ENCODE measurements at places on chromosomes 1 and 21.

DNA sequence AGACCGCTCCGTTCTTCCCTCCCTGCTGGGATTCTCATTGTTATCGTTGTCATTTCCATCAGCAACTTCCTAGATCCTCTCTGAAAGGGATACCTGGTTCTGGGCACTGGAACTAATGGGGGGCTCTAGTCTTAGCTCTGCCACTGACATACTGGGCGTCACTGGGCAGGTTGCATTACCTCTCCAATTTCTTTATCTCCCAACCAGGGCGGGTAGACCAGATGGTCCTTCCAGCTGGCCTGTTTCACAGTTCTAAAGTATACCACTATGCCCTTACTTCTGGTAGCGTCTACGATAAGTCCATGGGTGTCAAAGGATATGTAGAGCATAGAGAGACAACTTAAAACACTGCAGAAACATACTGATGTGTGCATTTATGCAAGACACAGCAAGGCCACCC is 1.4 kb downstream of the GPR37L1 start:
- no peak for DNase-seq

DNA sequence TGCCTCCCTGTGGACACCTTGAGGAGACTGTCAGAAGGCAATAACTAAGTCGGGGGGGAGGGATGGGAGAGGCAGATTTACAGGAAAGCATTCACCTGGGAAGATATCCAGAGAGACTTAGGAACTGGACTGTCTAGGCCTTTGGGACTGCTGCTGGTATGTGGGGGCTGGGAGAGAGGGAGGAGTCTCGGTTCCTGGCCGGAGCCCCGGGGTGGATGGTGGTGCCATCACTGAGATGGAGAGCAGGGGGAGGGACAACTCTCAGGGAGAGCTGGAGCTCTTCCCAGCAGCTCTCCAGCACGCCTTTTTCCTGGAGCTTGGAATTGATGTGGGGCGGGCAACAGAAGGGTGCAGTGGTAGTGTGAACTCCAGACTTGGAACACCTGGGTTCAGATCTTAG is 22.1 kb downstream of the PTPRF start:
- no peak for DNase-seq

DNA sequence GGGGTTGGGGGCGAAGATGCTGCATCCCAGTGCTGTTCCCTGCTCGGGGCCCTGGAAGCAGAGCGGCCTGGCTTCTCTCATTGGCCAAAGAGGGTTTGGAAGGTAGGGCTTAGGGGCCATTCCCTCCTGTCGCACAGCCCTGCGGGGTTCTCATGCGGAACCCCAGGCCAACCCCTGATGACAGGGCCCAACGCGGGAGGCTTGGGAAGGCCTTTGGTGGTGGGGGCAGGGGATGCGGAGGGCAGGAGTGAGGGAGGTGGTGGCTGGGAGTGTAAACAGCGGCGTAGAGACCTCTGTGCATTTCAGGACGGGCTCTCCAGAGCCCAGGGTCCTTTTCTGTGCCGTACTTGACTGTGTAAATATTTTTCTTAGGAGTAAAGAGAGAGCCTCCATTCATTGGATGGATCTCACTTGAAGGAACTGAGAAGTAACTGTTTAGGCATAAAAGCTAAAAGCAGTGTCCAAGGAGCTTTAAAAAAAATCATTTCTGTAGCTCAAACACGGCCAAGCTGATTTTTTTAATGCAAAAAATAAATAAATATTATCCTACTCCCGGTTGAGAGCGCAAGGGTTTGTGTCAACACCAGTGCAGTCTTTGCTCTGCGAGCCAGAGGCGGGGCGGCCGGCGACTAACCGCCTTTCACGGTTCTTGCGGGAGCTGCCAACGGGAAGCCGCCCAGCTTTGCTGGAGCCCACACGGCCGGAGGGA is 169.1 kb downstream of the PRDM16 start:
- DNase-seq, result no peak

- no peak for DNase-seq
These were observed 27.9 kb upstream of the BATF3 start for GRCh38 chr1:212727386-212728181.

DNA sequence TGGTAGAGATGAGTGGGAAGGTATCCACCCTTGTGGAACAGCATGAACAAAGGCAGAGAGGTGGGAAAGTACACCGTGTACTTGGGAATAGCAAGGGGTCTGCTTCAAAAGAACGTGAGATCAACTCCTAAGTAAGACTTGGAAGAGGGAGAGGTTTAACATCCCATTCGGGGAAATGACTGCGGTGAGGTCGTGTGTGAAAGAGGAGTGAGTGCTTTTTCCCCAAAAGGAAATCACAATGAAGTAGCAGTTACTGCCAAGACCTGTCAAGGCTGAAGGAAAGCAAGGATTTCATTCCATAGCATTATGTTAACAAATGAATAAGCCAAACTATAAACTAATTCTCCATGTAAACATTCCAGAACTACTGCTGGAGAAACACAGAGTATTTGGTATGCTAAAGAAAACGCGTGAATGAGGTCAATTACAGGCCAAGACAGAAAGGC is 20.0 kb upstream of the SYDE2 start:
- DNase-seq, result no peak

- no peak for DNase-seq
These were observed 65.6 kb upstream of the TNR start for GRCh38 chr1:175808999-175809398.

DNA sequence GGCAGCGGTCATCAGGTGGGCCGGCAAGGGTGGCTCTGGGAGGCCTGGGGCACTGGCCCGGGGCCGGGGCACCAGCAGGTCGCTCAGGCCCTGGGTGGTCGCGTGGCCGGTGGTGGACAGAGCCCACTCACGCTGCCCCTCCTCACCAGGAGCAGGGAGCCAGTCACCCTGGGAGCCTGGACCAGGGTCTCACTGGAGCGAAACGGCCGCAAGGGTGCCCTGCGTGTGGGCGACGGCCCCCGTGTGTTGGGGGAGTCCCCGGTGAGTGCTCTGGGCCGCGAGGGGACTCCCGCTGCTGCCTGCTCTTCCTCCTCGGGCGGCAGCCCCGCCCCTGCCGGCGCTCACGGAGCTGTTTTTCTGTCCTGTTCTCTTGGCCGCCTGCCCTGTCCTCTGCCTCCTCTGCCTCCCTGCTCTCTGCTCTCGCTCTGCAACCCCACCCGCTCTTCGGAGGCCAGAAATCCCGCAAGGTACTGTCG is 23.5 kb downstream of the RNF223 start:
- DNase-seq, result no peak

DNA sequence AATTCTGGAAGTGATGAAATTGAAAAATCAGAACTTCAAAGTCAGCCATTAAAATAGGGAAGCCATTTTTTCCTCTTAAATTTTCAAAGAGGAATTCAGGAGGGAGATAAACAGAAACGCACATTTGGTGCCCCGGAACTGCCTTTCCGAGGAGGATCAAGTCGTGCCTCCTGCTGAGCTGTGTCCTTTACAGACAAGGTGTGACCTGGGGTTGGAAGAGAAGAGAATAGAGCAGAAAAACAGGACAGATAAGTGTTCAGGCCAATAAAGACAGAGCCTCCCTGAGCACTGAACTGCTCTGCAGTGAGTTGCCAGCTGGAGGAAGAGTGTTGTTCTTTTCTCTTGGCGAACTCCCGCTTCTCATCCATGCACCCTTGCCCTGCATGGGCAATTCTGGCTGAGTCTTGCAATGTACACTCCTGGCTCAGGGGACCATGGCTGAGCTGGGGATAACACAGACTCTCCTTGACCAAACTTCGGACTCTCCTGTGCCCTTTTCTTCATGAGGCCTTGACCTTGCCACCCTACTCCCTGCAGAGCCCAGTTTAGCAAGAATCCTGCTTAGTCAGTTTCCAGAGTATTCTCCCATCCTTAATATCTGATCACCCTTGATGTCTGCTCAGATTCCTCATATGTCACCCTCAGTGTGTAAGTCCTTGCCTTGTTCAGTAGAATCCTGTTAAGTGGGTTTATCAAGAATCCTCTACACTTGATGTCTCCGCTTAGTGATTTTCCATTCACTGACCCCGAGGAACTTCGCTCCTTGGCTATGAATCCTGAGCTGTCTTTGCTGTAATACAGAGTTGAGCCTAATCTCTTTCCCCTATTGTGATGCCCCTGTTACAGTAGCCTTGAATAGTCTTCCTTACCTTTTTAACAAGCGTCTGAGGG is 1.3 kb upstream of the MTARC1 start:
- DNase-seq, result no peak

- no peak for DNase-seq
These were observed 577.5 kb downstream of the USP25 start for GRCh38 chr21:16307256-16307655.

DNA sequence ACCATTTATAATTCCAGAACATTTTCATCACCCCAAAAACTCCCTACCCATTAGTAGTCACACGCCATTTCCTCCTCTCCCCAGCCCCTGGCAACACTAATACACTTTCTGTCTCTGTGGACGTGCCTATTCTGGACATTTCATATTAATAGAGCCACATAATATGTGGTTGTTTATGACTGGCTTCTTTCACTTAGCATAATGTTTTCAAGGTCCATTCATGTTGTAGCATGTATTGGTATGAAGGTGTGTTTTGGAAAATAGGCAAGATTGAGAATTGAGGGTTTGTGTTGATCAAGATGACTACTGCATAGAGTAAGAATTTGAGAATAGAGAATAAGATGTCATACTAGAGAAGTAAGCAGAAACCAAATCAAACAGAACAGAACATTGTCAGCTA is 67.5 kb downstream of the ZFYVE9 start:
- DNase-seq, result no peak

- no peak for DNase-seq
These were observed 82.2 kb upstream of the AK4 start for GRCh38 chr1:65065524-65066418.

DNA sequence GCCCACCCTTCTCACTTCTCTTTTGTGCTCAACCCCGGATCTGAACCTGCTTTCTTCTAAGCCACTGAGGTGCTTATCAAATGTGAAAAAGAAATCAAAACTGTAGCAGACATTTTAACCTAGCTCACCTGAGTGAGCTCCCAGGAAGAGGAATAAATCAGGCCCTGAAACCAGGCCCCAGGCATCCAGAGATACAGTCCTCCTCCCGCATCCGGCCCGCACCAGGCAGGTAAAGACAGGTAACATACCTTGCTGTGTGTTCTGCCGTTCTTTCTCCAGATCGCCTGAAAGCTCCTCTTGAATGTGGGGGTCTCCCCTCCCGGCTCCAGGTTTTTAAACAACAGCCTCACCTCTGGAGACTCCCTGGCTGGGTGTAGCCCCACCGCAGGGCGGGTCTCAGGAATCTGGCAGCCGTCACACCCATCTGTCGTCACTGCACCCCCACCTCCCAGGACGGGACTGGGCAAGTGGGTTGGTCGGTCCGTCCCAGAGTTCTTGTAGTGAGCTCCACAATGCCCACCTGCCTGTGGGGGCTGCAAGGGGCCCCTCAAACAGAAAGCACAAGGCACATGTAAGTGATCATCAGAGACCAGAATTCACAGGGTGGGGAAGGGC is at the start of gene LAMB3:
TSS of gene LAMB3 (minus strand) at position 305 of the 615 bp plus-strand sequence. CDS start 1,481 bp downstream, outside the sequence.
- DNase-seq, result no peak

GRCh38 chr1:28359592-28360239 is 9.8 kb upstream of the PHACTR4 start:
- DNase-seq, result peak; percentile 45

GRCh38 chr1:165114022-165114888 is 242.3 kb downstream of the LMX1A start:
- DNase-seq, result no peak

GRCh38 chr1:191152776-191153175 is 675.1 kb upstream of the BRINP3 start:
- no peak for DNase-seq

- no peak for DNase-seq
These were observed at the start of gene BACE2 for GRCh38 chr21:41167348-41168342. TSS of gene BACE2 (plus strand) at chr21:41168160. CDS start at chr21:41168264, 104 bp downstream.

DNA sequence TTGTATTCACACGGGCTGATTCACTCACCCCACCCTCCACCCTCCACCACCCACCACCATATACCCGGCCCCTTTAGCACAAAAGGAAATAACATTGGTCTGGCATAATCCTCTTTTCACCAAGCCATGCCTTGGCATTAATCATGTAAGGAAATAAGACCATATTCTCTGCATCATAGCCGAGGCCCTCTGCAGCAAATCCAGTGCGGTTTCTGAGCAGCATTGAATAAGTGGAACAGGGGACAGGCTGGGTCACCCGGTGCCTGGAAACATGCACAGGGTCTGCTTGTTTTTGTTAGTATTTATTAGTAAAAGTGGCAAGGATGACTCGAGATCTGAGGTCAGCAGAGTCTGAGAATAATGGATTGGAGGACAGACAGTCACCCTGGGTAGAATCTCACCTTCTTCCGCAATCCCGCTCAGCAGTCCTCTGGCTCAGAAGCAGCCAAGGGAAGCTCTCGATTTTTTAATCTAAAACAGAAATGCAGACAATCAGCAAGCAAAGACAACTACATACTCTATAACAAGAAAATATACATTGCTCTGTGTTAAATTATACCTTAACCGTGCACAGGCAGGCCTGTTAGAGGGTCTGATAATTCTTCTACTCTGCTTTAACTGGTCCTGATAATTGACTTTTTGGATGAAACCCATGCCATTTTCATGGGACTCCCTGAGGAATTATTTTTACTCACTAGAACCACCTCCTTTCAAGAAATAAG is 52.4 kb upstream of the CDC42BPA start:
- DNase-seq, result no peak

DNA sequence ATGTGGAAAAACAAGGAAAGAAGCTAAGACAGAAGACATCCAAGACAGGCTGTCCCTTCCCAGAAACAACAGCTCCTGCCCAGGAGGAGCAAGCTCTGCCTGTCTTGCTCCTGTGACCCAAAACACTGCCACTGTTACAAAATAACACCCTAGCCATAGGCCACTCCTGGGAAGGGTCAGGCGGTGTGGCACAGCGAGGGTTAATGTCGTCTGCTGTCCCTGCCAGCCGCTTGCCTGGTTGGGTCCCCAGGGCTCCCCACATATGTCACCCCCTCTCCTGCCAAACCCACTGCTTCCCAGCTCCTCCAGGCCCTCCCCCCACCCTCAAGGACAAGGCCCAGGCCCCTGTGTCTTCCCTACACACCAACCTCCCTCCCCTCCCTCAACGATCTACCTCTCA is 3.9 kb upstream of the NHLH1 start:
- DNase-seq, result no peak

- no peak for DNase-seq
These were observed 1342.2 kb downstream of the PLA2G4A start for GRCh38 chr1:188170935-188171334.

- DNase-seq, result no peak
These were observed 153.9 kb downstream of the FMN2 start for GRCh38 chr1:240245629-240246020.

DNA sequence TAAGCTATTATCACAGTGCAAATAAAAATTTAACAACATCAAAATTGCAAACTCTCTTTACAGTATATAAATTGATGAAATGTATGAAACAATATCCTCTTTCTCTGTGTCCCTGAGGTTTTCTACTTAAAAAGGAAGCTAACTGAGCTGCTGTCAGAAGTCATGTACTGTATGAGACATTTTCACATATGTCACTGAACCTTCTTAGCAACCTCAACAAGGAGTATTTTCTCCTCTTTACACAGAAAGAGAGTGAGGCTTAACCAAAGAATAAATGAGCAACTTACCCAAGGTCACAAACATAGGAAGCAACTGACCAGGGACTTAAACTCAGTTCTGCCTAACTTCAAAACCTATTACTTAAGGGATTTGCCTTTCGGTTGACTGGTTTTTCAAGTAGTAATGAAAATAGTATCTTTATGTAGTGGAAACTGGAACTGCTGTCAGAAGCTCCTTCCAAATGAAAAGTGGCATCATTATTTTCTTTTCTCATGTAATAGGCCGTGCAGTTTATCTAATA is 288.9 kb downstream of the LRRIQ3 start:
- peak; percentile 1 for DNase-seq

All from T-helper 2 cell (primary cell).